ENCODE measurements at places on chromosomes 1 and 21.

DNA sequence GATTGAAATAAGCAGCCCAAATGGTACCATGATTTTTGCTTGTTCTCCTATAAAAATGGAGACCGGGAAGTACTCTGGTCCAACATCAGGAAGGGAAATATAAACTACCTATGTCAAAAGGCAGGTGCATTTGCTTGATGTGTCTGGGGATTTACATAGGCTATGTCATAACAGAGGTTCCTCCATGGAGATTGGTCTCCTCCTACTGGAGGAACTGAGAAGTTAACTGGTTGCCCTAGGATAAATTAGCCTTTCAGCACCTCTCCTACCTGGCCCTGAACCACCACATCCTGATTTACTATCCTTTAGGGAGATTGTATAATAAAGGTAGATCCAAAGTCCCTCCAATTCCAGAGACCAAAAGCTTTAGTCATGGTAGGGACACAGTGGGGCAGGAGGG, 1109.3 kb upstream of the B3GALT2 start:
- DNase-seq: no peak

DNA sequence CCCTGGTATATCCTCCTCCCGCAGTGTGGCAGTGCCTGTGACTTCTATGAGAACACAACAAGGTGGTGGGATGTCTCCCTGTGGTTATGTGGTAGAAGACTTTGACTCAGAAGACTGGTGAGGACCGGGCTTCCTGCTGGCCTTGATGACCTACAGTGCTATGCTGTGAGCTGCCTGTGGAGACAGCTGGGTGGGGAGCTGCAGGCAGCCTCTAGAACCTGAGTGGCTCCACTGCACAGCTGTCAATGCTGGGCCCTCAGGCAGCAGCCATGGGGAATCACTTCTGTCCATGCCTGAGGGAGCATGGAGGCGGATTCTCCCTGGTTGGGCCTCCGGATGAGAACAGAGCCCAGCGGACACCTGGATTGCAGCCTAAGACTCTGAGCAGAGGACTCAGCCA, 14.9 kb downstream of the SLC1A7 start:
- no peak for DNase-seq

DNA sequence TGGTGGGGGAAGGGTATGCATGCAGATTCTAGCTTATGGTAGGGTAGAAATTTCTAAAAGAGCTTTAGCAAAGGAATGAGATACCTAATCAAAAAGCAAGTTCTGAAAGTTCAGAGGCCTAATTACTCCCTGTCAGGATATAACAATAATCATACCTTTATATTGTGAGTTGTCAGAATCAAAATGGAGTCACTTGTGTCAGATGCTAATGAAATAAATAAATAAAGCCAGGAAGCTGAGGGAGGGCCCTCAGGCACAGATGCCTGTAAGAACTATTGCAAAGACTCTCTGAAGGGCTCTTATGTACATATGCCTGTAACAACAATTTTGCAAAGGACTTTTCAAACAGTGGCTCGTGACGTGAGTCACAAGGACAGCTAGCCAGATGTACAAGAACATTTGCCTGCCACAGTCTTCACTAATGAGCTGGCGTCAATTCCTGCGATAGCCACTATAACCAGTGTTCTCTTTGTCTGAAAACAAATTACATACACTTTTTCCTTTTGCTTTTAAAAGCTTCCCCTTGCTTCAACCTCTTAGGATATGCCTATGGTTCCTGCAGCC, 27.4 kb upstream of the DNASE2B start:
- no peak for DNase-seq

GRCh38 chr21:32719085-32719484, 8.7 kb downstream of the SYNJ1 start:
- DNase-seq: no peak

DNA sequence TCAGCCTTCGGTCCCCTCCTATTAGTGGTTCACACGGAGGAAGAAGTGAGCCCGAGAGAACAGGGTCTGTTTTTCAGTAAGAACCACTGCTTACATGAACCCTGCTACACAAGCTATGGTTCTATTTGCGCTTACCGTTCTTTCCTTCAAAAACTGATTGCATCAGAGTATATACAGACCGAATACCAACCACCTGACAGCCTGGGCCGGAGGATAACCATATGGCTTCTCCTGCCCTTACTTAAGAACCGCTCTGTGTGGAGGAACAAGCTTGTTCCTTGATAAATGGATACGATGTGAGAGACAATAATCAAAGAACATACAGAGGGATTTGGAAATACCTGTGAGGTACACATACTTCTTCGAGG, 1.1 kb upstream of the KCNT2 start:
- DNase-seq: no peak

Measured in left lobe of liver (tissue), 2 donors.